ENCODE measurements at places on chromosomes 4 and X.

DNA sequence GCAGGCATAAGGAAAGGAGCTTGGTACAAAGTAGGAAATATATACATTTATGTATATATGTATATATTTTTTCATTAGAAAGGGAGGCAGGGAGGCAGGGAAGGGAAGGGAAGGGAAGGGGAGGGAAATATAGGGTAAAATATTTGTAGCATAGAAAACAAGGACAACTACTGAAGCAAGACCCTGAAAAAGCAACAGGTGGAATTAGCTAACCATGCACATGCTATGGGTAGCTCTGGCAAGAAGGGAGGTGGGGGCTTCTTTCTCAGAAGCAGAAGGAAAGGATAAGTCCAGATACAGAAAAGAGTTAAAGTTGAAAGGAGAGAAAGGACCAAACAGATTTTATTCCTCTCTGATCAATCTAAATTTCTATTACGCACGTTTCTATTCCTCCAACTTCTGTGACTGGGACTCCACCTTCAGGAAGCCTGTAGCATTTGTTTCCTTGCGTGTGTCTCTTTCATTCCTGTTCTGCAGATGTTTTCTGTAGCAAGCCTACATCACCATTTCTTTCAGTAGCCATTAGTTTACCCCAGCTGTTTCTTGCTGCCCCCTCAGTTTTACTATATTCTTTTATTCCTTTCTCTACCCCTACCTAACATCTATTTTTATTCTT is 82.9 kb downstream of the OR13H1 start:
- no peak for DNase-seq

GRCh38 chr4:76306882-76307659 is 538 bp downstream of the STBD1 start:
- peak; percentile 80 for DNase-seq

DNA sequence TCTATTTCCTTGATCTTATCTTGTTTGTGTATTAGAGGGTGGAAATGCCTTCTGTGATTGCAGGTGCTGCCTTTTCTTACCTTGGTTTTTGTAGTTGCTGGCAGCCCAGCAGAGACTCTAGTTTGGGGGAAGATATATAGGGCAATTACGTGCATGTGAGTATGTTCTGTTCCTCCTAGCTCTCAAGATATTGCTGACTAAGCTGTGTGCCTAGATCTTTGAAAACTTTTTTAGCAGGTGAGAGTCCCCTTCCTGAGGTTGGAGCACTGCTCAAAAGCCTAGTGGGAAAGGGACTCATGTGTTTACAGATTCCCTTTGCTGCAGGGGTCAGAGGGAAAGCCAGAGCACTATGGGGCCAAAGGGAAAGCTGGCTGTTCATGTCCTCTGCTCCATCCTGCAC is 136.1 kb downstream of the VSIG4 start:
- DNase-seq = no peak

GRCh38 chr4:184262901-184263300 is 45.2 kb upstream of the ENPP6 start:
- no peak for DNase-seq

DNA sequence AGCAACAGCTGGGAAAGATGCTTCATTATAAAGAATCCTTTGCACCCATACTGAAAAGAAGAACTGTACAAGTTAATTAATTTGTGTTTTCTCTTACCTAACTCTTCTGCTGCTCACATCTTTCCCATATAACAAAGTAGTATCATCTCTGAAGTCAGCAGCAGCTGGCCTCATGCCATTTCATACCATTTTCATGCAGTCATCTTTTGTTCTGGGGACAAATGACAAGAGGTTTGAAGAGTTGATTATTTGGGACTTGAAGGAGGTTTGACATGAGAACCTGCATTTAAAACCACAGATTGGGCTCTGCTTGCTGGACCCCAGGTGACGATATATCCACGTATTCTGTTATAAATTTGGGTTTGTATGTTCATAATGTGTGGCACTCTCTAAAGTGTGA is 430.3 kb downstream of the SPRY1 start:
- DNase-seq = no peak

All from transverse colon (tissue), 4 donors.